ENCODE measurements at places on chromosomes 1 and 21.
A peak's percentile ranks its signal among the peaks of the same experiment; 100 is the strongest.

DNA sequence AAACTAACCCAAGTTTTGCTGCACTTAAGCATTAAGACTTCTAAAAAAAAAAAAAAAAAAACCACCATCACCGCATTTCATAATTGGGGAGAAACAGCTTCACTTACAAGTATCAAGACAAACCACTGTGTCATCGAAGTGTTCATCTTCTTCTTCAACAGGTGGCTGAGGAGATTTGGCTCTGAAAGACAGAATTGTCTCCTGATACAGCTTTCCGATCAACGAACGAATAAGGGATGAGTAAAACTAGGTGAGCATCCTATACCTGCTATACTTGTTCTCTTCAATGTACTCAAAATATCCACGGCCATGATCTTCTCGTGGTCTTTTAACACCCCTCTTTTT lies 2.0 kb downstream of the HNRNPU start:
- DNase-seq: no peak

DNA sequence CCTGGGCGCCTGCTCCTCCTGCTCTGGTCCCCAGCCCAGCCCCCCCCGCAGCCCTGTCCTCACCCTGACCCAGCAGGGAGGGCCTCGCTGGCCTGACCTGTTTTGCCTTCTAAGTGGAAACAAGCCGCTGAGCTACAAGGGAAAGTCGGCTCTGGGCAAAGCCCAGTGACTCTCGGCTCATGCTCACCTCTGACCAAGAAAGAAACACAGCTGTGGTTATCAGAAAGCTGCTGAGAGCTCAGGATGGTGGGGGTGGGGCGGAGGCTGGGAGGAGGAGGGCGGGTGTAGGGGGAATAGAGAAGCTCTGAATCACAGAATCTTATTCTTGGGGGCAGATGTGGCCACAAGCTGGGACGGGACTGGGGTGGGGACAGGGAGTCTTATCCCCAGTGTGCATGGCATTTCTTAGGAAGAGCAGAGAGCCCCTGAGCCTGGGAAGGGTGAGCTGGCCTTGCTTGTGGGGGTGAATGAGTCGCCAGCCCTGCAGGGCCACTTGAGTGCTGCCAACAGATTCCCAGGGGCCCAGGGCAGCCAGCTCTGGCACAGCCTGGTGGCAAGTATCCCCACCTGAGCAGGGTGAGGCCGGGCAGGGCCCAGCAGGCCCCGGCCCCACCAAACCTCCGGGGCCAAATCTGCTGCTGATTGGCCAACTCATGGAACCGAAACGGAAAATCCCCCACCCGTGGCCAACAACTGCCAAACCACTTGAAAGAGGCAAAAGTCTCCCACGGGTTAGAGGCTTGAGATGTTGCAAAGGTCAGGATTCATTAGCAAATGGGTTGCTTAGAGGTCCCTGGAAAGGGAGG lies 120.6 kb downstream of the SPSB1 start:
- peak; percentile 35 for DNase-seq

- no peak for DNase-seq
Measured at GRCh38 chr1:169326956-169327268, 40.7 kb downstream of the NME7 start.

DNA sequence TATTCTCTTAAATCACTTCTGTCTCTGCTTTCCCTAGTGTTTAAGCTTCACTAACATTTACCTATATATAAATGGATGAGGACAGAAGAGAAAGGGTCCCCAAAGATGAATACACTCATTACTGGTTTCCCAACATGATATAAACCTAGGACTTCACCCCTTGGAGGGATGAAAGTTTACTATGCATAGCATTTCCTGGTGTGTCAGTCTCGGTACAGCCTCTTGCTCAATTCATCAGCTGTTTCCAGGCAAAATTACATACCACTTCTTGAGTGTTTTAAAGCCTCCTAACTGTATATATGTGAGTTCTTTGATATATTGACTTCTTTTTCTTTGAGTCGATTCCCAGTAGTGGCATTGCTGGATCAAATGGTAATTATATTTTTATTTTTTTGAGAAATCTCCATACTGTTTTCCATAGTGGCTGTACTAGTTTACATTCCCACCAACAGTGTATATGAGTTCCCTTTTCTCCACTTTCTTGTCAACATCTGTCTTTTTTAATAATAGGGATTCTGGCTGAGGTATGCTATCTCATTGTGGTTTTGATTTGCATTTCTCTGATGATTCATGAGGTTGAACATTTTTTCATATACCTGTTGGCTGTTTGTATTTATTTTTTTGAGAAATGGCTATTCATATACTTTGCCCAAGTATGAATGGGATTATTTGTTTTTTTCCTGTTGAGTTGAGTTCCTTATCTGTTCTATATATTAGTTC lies 259.3 kb upstream of the CACYBP start:
- DNase-seq: no peak

- no peak for DNase-seq
Measured at GRCh38 chr1:238787471-238787870, 598.9 kb upstream of the CHRM3 start.

- no peak for DNase-seq
Measured at GRCh38 chr1:91844862-91845528, 41.0 kb downstream of the TGFBR3 start.

GRCh38 chr1:78373676-78374075 lies 117.1 kb upstream of the PTGFR start:
- no peak for DNase-seq

DNA sequence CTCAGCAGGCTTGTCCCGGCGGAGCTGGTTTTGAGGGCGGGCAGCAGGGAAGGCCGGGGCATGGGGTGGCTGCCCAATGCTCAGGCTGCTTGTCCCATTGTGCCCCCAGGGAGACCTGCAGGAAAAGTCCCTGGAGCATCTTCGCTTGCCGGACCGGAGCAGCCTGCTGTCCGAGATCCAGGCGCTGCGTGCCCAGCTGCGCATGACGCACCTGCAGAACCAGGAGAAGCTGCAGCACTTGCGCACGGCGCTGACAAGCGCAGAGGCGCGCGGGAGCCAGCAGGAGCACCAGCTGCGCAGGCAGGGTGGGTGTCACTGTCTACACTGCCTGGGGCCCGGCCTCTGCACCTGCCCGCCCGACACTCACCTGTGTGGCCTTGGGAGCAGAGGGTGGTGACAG lies 30.4 kb upstream of the DIP2A start:
- DNase-seq: no peak

DNA sequence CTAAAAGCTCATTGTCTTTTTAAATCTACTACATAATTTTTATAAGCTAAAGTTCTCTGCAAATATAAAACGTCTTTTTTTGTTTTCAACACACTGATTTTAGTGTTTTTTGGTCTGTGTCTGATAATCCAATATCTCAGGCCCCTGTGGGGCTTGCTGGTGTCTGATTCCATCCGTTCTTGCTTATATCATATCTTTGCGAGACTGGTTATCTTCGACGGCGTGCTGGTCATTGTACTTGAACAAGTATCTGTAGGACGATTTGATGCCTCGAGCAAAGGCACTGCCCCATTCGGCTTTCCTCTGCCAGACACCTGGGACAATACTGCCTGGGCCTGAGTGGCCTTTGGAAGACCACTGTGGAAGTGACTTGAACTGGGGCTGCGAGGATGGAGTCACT lies 18.4 kb upstream of the TTLL10 start:
- no peak for DNase-seq

GRCh38 chr1:21042929-21043605 lies 133.6 kb downstream of the EIF4G3 start:
- no peak for DNase-seq

DNA sequence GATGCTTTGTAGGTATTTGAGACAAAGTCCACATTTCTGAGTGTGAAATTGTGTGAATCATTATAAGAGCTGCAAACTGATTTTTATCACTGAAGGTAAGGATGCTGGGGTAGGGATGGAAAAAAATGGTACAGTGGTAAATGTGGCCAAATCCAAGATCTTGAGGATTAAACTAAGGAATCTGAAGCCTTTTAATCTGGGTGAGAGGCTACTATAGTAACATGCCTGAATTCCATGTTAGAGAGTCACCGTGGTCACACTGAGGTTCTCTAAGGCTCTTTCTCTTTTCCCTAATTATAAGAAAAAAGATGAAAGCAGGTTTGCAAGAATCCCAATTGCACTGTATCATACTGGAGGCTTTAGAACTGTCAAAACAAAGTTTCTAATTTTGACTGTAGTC lies 17.6 kb downstream of the PTGER3 start:
- DNase-seq: no peak

Data from omental fat pad (tissue), 4 donors.